Activated CD8-positive, alpha-beta memory T cell treated with anti-CD3 and anti-CD28 coated beads, Interleukin-2, amount 50 U/mL, for 4 hours (primary cell): ENCODE measurements at places on chromosomes 5 and 9.

DNA sequence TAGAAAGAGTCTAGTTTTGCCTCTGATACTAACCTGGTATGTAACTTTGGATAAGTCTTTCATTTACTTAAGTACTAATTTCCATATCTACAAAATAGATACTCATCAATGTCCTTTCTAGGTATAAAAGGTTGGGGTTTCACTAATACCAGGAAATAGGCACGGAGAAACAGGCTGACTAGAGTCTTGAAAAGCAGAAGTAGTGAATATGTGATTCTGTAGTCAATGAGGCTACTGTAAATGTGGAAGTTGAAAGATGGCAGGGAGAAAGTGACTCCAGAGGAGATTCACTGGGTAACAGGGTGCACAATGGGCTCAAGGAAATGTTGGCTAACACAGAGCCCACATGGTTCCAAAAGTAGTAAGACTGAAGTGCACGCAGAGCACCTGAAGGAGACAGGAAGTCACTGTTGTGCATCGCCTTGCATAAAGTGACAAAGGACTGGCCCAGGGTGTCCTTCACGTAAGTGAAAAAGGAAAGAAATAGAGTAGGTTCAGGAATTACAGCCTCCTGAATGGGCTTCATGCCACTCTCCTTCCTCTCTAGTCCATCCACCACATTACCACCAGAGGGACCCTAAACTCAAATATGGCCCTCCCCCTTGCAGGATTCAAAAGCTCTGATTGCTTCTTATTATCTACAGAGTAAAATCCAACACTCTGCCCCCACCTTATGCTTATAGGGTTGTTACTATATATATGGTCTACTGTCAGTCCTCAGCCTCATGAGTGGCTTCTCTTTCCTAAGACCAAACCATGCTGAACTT, 288.0 kb upstream of the SMARCA2 start:
- no peak for DNase-seq

DNA sequence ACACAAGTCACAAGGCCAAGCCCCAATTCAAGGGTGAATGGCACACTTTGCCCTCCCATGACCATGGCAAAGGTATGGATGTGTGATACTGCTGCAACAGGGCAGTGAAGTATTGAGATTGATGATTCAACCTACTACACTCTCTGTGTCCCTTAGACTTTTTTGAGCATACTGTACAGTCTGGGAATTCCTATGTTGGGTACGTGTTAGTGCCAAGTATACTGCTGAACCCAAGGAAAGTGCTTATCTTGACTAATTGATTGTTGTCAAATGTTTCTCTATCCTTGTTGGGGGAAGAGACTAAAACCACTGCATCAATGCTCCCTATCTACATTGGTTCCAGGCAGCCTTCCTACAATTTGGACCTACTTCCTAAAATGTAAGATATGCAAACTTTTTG, 93.7 kb downstream of the NDFIP1 start:
- DNase-seq = no peak

DNA sequence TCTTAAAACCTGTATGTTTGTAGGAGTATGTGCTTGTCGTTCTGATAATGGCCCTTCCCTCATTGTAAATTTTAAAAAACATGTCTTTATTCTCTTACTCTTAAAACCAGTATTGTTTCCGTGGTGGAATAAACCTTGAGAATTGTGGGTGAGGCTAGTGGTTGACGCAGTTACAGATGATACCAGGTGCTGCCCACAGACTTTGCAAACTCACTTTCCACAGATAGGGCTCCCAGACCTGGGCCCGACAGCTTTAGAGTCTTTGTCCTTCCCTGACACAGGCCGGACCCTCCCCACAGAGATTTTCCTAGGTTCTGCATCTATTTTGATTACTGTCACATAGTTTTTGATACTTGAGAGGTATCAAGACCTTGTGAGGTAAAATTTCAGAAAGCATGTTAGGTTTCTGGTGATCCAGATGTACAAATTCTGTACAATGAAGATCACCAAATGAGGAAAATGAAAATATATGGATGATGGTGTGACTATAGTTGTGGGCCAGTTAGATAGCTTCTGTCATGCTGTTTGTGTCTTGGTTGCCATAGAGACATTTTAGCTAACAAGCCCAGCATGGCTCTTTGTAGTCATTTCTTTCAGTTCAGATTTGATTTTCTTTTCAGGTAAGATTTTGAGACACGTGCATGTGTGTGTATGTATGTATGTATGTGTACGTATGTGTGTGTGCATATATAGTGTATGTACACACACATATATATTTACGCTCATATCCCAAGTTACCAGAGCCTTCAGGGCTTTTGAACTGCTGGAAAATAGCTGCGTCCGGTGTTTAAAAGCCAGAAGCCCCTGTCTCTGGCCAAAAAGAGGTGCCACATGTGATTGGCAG, 33.8 kb downstream of the DMRT1 start:
- no peak for DNase-seq

GRCh38 chr5:14684757-14685156, 20.2 kb downstream of the OTULIN start:
- no peak for DNase-seq

DNA sequence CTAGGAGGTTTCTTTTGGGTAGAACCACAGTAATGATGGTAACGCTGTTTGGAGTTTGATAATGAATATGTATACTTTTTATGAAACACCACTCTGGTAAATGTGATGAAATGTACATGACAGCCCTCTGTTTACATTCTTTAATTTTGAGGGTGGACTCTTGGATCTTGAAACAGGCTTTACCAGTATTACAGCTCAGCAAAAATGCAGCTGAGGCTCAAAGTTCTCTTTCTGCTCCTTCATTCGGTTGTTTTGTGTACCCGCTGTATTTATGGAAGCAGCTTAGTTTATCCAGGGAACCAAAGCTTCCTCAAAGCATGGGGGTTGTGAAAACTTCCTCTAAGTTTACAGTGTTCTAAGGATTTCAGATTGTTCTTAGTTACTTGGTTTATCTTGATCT, 11.1 kb downstream of the GAPVD1 start:
- DNase-seq = no peak

GRCh38 chr5:103862398-103862797, 299.8 kb upstream of the NUDT12 start:
- no peak for DNase-seq

GRCh38 chr5:136619556-136619955, 254.2 kb upstream of the TRPC7 start:
- no peak for DNase-seq

- no peak for DNase-seq
Measured at GRCh38 chr5:80277191-80277590, 21.3 kb upstream of the SERINC5 start.

DNA sequence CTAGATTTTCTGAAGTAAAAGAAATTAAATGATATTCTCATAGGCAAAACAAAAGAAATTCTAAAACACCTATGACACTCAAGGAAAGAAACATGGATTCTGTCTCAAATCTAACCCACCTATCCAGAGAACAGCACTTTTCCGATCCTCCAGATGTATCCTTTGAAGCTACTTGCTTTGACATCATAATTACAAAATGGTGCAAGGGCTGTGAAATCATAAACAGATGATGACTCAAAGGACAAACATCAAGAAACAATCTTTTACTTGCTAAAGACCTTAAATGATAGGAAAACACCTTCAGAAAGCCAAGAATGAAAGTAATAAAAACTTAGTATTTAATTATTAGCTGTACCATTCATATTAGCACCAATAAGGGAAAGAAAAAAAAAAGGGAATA, 202.6 kb downstream of the DENND1A start:
- DNase-seq = no peak

GRCh38 chr5:177419046-177419445, 7.4 kb upstream of the GRK6 start:
- no peak for DNase-seq

DNA sequence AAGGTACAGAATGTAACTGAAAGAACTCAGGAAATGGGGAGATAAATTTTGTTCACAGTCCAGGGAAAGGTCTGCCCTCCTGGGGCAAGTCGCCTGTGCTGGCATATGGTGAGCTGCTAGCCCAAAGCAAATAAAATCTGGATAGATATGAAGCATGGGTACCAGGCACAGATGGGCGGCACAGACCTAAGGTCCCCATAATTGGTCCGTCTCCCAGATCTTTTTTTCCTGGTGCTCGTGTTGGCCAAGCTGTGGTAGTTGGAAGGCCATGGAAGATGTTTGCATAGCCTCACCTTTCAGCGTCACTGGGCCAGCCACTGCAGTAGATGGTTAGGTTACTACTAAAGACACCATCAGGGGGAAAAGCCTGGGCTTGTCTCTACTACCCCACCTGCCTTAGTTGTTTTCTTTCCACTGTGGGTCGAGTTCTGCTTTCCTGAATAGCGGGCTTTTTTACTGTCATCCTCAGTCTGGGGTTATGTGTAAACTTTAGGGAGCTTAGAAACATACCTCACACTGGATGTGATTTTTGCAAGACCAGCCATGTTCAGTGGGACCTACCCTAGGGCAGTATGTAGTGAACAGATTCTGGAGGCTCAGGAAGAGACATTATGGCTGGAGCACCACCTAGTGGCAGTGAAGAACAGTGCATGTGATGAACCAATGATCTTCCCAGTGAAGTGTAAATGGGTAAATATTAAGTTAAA, 24.2 kb upstream of the GLRX start:
- peak; percentile 71 for DNase-seq

DNA sequence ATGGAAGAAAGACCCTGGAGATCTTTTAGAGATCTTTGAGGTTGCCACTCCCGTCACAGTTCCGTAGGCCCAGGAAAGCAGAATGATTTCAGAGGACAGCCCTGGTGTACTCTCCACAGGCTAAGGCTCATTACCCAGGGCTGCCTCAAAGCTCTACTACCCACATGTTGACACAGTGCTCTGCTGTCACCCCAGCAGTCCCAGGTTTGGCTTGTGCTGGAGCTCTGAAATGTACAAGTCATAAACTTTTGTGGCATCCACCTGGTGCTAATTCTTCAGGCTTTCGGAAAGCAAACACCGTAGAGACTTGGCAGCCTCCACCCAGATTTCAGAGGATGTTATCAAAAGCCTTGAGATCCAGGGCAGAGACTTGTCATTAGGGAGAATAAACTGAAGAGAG, 136.5 kb downstream of the MTRR start:
- no peak for DNase-seq

DNA sequence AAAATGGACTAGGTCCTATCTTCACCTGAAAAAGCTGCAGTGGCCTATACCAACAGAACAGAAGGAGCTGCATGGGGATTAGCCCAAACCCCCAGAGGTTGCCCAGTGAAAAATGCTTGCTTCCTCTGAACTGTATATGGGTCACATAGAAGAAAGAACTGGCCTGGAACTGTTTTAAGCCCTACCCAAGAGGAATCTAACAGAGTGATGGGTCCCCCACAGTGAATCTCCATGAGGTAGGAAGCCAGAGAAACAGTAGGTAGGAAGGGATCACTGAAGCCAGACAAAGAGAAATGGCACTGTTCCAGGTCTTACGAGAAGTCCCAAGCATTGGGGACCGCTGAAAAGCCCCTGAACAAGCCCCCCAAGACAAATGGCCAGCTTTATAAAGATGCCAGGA, 28.8 kb upstream of the TRIM32 start:
- no peak for DNase-seq

- no peak for DNase-seq
Measured at GRCh38 chr5:50759526-50760270, 93.3 kb downstream of the PARP8 start.

DNA sequence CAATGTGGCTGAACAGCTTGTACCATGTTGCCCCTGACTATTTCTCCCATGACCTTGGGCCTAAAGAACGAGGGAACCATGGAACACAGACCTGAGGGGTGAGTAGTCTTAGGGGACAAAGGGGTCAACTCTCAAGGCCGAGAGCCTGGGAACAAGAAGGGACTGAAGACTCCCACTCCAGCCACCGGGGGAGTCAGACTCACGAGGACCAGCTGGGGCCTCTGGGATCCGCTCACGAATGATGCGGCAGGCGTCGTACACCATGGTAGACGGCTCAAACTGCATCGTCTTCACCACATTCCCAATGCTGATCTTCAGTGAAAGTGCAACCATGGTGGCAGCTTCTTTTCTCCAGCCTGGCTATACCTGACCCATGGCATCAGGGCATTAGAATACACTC, 6.6 kb downstream of the TLN1 start:
- DNase-seq = no peak

- DNase-seq = no peak
Measured at GRCh38 chr5:173625673-173626504, 9.4 kb upstream of the BOD1 start.

- no peak for DNase-seq
Measured at GRCh38 chr5:38497946-38498345, 58.5 kb downstream of the LIFR start.

- no peak for DNase-seq
Measured at GRCh38 chr5:73987915-73988314, 361.9 kb downstream of the ARHGEF28 start.

- DNase-seq = no peak
Measured at GRCh38 chr9:124800306-124801259, 23.6 kb downstream of the OLFML2A start.

- DNase-seq = no peak
Measured at GRCh38 chr5:32147236-32147635, 26.9 kb downstream of the GOLPH3 start.

GRCh38 chr5:44387921-44388320, 1.3 kb downstream of the FGF10 start:
- DNase-seq = no peak

DNA sequence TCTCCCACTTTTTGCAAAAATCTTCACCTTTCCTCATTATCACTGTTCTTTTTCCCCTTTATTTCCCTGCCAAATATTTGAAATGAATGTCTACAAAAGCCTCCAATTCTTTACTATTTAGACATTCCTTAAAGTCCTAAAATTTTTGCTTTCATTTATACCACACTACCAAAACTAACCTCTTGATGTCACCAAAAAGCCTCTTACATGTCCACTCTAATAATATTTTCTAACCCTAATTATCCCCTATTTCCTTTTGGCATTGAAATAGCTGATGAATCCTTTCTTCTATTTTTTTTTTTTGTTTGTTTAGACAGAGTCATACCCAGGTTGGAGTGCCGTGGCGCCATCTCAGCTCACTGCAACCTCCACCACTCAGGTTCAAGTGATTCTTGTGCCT, 32.3 kb upstream of the NRG2 start:
- DNase-seq = no peak

GRCh38 chr9:137242269-137243203, 1.4 kb downstream of the TUBB4B start:
- no peak for DNase-seq

- DNase-seq = peak; percentile 77
Measured at GRCh38 chr5:179530069-179530998, 20.0 kb upstream of the RUFY1 start.

GRCh38 chr5:10921160-10921559, 160.1 kb upstream of the DAP start:
- no peak for DNase-seq

DNA sequence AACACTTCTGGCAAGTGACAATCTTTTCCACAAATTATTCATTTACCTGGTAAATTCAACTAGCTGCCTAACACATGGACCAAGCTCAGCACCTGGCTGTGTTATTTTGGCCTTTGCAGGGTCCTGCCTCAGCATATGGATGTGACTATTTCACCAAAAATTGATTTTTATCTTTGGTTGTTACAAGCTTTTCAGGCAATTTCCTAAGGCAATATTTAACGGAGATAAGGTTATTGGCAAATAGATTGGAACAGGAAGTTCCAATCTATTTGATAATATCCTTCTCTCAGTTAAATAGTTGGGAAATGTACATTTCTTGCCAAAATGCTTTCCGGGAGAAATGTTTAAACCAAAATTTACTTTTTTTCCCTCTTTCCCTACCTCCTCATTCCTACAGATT, 415.2 kb upstream of the SMARCA2 start:
- DNase-seq = no peak
